ENCODE measurements at places on chromosomes 4 and X.

DNA sequence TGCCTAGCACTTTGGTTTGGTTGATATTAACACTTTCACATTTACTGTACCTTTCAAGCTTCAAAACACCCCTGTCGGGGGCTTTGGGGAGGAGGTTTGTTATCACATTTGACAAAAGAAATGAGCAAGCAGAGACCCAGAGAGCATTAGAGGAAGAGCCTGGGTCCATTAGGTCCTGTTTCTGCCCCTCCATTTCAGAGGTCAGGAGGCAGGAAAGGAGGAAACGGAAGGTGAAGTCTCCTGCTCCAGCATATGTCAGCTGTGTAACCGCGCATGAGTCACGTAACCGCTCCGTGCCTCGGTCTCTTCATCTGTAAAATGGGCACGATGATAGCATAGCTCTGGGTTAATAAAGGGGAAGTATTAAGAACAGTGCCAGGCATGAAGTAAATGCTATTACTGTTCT is 201.9 kb upstream of the BCOR start:
- no peak for DNase-seq

DNA sequence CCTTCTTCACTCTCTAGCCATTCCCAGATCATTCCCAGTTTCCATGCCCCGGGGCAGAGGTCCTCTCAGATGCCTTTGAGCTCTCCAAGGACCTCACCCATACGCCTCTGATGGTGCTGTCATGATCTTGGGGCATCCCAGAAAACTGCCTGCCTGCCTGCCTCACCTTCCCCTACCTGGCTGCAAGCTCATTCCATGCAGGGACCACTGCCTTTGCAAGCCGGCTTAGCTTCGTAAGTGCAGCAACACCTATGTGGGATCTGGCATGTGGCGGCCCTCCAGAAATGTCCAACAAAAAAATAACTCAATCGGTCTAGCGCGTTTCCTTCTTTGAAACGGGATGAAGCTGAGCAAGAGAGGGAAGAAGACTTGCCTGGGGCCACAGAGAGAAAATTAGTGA is 53.0 kb downstream of the C4orf50 start:
- DNase-seq, result no peak

GRCh38 chr4:85166318-85166717 is 199.8 kb upstream of the WDFY3 start:
- no peak for DNase-seq

- DNase-seq, result peak; percentile 86
These were observed at the start of gene USP9X for GRCh38 chrX:41084893-41085511. USP9X (plus strand) TSS chrX:41085445; CDS start chrX:41123629, 38,184 bp downstream.

DNA sequence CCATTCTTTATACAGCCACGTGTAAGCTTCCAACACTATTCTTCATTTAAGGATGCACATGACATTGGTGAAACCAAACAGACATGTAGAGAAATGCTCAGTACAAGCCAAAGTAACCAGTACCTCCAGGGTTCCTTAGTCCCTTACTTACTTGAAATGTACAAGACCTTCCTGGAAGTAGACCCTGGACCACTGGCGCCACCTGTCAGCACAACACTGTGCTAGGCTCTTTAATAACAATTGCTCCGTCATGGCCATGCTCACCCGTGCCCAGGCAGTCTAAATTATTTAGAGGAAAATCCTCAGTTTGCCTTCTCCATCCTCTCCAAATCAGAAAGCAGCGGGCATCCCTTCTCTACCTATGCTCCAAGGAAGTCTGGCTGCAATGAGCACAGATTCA is 52.7 kb downstream of the ADGRA3 start:
- peak; percentile 6 for DNase-seq

DNA sequence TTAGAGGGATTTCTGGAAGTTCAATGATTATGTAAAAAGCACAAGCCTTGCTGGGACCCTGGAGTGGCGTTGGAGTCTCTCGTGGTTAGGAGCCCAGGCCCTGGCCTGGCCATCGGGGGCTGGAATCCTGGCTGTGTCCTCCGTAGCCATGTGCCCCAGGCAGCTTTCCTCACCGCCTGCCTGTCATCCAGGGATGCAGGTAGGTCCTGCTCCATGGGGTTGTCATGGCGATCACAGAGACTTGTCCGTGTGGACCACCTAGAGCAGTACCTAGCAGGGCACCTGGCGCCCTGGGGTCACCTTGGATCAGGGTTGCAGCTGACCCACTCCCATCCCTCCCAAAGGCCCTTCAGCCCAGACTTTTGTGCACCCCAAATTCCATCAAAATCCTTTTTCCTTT is 30.2 kb upstream of the WFS1 start:
- DNase-seq, result no peak

DNA sequence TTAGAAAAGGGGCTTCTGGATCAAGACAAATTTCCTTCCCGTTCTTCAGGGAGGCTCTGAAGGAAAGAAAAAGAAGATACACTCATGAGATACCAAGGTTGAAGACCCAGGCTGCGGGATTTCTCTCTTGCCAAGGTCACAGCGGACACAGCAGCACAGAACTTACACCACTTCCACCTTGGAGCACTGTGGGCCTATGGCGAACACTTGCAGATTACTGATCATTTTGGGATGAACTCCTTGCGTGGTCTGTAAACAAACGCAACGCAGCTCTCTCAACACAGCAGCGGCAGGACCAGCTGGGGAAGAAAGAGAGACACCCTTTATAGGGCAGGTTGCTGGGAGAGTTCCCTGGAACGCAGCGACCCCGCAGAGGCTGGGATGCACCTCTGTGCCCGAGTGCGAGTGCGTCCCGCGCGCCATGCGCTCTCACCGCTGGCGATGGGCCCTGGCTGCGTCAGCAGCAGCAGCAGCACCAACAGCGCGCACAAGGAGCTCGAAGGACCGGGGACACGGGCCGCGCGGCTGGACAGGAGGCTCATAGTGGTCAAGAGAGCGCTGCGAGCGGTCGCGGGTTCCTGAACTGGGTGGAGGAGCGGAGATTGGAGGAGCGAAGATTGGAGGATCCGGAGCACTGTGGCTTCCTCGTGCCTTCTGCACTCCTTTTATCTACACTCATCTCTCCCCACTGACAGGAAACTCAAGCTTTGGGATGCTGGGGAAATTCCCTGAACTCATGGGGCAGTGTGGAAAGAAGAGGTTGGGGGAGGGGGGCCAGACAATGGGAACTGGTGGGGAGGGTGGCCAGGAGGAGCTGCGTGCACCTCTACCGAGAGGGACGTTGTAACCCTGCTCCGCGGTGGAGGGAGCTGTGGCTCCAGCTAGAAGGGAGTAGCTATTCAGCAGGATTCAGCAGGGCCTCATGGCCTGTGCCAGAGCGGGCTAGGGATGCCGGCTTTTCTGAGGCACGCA is at the start of gene CXCL5:
Gene CXCL5, minus strand, starts transcription at position 638 of the 972 bp plus-strand sequence. Its CDS starts 96 bp downstream, at position 542.
- no peak for DNase-seq

GRCh38 chr4:75779105-75779757 is 54.9 kb downstream of the USO1 start:
- no peak for DNase-seq

- DNase-seq, result no peak
These were observed 195.7 kb upstream of the TBL1X start for GRCh38 chrX:9269134-9269533.

DNA sequence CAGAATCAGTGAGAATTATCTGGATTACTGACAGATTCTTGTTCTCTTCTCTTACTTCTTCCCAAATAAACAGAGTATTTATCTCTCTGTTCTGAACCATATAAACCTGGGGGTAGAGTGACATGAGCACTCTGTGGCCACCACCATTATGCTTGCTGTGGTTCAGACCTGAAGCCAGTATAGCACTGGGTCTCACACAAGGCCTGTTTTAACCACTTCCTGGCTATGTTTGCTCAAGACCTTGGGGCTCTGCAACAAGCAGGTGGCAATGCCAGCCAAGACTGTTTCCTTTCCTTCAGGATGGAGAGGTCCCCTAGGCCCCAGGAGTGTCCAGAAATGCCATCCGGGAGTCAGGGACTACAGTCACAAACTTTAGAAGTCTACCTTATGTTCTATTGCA is 21.7 kb upstream of the HEPH start:
- no peak for DNase-seq

DNA sequence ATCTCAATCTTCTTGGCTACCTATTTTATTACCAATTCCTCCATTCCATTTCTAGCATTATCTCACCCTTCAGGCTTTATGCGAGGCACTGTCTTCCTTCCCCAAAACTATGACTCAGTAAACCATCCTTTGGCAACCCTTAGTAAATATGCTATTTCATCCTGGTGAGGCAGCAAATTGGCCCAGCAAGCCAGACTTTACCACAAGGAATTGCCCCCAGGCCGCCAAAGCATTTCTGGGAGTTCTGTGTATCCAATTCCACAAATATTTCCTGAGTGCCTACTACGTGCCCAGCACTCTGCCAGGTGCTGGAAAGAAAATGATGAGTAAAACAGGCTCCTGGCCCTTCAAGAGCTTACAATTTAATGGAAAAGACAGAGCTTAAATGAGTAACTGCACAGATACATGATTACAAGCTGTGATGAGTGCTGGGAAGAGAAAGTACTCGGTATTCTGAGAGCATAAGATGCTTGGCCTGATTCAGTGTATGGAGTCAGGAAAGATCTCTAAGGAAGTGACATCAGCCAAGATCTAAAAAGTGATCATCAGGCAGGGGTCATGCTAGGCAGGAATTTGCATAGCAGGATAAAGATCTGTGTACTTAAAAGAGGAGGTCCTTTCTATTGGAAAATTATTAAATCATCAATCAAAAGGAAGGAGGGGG is 193.8 kb downstream of the ADAMTS3 start:
- no peak for DNase-seq

DNA sequence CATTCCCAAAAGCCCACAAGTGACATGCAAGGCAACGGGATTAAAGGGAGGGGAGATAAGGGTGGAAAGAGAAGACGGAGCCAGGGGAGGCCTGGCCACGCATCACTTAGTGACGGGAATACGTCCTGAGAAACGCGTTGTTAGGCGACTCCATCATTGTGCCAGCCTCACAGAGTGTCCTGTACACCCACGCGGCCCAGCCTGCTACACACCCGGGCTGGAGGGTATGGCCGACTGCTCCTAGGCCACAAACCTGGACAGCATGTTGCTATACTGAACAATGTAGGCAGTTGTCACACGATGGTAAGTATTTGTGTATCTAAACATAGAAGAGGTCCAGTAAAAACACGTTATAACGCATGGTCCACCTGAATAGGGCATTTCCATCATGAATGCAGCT is 23.4 kb downstream of the NSG1 start:
- DNase-seq, result no peak

DNA sequence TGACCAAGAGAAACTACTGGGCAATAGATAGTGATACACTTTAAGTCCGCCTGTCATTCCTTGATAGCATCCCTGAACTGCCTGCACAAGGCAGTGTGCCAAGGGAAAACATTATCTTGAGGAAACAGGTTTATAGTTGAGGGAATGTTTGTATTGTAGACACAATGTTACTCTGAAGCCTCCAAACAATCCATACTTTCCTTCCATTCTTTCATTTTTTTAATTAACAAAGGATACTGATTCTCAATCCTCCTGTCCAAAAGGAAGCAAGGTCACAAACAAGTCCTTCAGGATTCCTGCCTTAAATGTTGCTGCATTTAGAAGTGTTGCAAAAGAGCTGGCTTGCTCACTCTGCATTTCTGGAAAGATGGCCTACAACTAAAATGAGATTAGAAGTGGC is 61.7 kb upstream of the PRSS48 start:
- DNase-seq, result no peak

- DNase-seq, result no peak
These were observed 183.6 kb upstream of the TRPC5 start for GRCh38 chrX:112266136-112266535.

DNA sequence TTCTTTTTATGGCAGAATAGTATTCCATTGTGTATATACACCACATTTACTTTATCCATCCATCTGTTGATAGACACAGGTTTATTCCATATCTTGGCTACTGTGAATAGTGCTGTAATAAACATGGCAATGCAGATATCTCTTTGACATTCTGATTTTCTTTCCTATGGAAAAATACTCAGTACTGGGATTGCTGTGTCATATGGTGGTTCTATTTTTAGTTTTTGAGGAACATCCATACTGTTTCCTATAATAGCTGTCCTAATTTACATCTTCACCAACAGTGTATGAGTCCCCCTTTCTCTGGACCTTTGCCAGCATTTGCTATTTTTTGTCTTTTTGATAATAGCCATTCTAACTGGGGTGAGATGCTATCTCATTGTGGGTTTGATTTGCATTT is 73.5 kb downstream of the GPAT3 start:
- DNase-seq, result no peak

- DNase-seq, result no peak
These were observed 44.4 kb downstream of the LRBA start for GRCh38 chr4:150970685-150971151.

DNA sequence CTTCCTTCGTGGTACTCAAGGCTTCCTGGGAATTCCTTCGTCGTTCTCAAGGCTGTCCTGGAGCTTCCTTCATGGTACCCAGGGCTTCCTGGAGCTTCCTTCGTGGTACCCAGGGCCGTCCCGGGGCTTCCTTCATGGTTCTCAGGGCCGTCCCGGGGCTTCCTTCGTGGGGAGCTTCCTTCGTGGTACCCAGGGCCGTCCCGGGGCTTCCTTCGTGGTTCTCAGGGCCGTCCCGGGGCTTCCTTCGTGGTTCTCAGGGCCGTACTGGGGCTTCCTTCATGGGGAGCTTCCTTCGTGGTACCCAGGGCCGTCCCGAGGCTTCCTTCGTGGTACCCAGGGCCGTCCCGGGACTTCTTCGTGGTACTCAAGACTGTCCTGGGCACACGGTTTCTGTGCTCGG is 339.6 kb upstream of the FAT1 start:
- DNase-seq, result no peak

DNA sequence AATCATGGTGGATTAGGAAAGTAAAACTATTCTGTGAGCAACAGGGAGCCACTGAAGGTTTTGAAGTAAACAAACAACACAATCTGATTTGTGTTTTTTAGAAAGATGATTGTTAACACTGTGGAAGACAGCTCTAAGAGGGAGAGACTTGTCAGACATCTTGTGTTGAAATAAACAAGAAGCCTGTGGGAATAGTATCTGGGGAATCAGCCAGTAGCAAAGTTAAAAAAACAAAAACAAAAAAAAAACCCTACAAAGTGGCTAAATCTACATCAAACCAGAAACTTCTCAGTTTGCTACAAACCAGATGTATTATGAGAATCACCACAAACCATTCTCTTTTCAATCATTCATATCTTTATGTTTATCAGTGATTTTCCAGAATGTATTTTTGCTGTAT is 125.7 kb upstream of the GPC4 start:
- DNase-seq, result no peak

DNA sequence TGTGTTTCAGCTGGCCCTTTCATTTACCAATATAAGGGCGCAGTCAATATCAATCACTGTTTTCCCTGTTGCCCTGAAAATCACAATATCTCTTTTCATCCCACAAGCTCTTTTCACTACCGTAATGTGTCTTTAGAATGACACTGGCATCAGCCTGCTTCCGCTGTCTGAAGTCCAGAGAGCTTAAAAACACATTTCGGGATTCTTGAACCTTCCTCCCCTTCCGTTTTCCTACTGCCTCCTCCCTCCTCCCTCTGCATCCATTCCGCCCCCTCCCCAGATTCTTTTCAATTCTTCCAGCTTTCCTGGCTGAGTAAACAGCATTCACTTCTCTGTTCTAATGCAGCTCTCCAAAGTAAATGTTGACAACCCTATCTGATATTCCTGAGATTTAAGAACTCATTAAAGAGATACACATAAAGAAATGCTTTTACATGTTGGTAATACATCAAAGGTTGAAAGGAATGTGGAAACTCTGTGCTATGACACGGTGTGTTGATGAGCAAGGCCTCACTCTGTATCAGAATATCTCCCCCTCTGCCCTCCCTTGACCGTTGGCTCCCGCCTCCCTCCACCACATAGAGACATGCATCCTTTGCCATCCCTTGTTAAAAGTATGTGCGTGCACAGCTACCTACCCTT is 83.5 kb upstream of the SPRY1 start:
- DNase-seq, result no peak

Measured in stimulated activated CD4-positive, alpha-beta T cell treated with anti-CD3 and anti-CD28 coated beads, Interleukin-15, amount 100 ng/mL, for 48 hours (primary cell).